ENCODE measurements at places on chromosomes 1 and 21.

DNA sequence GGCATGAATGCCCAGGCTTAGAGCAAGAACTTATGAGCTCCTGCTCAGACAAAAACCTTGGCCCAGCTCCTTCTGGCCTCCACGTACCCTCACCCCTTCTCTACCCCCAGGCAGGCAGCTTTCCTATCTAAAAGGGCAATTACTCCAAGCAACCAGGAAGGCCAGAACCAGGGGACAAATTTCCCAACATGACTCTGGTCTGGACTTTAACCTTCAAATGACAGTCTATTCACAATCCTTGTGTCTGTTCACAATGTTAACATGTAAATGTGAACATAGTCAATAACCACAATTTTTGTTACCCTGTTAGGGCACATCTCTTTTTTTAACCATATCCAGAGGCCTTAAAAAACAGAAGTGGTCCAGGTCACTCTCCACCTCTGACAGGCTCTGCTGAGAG is 64.4 kb upstream of the LAPTM5 start:
- no peak for DNase-seq

GRCh38 chr1:34790985-34791384 is 1.8 kb upstream of the GJA4 start:
- DNase-seq = no peak

DNA sequence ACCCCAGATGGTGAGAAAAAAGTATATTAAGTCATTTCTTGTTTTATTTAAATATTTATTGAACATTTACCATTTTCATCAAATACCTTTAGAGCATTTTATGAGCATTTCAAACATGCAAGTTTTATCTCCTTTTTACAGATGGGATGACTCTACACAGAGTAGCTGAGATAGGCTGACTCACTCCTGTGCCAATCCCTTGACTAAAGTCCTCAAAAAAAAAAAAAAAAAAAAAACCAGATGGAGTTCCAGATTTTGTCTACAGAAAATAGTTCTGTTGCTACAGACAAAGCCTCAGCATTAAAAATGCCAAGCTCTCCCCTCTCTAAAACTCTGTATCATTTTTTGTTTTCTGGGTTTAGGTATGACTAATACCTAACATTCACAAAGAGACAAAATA is 303.0 kb upstream of the PLD5 start:
- no peak for DNase-seq

- DNase-seq = no peak
Observed at GRCh38 chr1:81069856-81070255, 730.9 kb upstream of the ADGRL2 start.

DNA sequence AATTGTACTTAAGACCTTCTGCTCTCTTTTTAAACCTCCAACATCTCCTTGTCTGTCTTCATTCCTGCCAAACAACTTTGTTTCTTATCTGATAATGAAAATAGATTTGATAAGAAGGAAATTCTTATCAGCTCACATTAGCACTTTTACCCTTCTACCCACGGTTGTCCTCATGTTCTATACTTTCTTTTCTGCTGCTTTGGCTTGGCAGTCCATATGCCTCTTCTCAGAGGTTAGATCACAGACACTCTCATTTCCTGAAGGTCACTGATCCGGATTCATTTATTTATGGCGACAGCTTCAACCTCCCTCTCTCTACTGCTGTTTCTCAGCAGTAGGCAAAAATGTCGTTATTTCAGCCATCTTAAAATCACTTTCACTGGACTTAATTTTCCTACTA is 2015.8 kb downstream of the NCAM2 start:
- DNase-seq = no peak

DNA sequence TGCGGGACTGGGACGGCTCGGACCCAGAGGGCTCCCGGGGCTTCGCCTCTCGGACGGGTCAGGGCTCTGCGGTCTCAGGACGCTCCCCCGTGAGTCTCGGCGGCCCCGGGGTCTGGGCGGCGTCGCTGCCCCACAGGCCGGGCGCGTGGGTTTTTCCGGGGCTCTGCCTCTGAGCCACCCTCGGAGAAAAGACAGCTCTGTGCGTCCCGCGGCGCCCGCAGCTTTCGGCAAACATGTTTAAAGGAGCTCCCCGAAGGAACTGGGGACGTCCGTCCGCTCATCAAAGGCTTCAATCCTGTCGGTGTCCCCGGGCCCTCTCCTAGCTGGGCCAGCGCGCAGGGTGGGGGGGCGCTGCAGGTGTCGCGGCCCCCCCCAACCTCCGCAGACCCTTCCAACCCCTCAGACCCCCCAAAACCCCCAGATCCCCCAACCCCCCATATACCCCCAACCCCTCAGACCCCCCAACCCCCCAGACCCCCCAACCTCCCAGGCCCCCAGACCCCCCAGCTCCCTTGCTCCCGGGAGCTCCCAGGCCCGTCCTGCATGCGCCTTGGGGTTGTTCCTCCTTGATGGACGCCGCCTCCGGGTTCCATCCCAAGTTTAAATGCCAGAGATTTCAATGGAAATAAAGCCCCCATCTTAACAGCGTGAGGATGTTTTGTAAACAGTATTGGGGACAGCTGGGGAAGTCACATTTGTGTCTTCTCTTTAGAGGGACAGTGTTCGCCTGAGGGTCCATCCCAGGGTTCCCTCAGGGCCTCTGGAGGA is 996 bp upstream of the C1orf159 start:
- DNase-seq = no peak

DNA sequence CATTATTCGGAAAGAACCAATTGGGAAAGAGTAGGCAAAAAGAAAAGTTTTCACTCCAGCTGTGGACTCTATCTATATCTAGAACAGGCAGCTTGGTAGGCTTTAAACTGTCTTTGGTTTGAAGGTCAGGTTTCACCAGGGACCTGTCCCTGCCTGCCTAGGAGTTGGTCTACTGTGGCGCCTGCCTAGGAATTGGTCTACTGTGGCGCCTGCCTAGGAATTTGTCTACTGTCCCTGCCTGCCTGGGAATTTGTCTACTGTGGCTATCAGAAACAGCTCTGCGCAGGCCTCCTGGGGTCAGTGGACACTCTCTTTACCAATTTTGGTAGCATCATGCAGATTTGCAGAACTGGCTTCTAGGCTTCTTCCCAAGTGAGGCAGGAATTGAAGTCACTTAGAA is 13.8 kb downstream of the USP25 start:
- no peak for DNase-seq

DNA sequence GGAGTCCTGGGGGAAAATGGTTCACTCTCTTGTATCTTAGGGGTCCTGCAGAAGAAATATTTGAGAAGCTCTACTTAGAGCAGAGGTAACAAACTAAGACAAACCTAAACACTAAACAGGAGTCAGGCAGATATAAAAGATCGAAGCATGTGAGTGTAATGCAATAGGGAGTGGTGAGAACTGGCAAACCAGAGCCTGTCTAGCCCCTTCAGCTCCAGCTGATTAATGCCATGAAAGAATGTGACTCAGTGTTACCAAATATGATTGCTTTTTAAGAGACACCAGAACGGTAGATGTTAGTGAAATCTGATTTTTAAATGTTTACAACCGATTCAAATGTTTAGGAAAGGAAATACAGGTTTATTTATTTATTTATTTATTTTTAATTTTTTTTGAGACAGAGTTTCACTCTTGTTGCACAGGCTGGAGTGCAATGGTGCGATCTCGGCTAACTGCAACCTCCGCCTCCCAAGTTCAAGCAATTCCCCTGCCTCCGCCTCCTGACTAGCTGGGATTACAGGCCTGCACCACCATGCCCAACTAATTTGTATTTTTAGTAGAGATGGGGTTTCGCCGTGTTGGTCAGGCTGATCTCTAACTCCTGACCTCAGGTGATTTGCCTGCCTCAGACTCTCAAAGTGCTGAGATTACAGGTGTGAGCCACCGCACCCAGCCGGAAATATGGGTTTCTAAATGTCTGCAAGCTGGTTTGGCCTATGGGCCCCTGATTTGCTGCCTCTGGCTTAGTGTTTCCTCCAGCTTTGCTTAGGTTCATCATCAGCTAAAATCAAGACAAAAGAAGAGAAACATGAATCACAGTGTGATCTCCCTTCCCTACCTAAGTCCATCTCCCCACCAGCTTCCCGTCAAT is 12.2 kb downstream of the TXNIP start:
- DNase-seq = no peak

DNA sequence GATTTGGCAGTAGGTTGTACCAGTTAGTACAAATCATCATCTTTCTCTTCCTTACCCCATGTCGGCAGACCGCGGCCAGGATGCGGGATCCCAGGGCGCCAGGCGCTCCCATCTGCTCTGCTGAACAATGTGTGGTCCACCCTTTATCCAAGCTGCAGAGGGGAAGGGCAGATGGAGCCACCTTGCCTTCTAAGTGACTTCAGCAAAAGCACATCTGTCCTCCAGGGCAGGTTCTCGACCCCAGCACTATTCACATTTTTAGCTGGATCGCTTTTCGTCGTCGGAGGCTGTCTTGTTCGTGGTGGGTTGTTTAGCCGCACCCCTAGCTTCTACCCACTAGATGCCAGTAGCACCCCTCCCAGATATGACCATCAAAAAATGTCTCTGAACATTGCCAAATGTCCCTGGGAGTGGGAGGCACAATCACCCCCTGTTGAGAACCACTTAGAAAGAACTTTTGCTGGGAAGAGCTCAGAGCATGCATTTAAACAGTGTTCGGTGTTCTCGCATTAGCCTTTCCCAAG is 58.1 kb upstream of the SIM2 start:
- DNase-seq = no peak

- DNase-seq = no peak
Observed at GRCh38 chr1:20143318-20143717, 4.2 kb downstream of the PLA2G2F start.

GRCh38 chr1:189269011-189269410 is 1208.7 kb downstream of the BRINP3 start:
- DNase-seq = no peak

GRCh38 chr1:32917521-32917920 is 16.3 kb upstream of the TMEM54 start:
- no peak for DNase-seq

DNA sequence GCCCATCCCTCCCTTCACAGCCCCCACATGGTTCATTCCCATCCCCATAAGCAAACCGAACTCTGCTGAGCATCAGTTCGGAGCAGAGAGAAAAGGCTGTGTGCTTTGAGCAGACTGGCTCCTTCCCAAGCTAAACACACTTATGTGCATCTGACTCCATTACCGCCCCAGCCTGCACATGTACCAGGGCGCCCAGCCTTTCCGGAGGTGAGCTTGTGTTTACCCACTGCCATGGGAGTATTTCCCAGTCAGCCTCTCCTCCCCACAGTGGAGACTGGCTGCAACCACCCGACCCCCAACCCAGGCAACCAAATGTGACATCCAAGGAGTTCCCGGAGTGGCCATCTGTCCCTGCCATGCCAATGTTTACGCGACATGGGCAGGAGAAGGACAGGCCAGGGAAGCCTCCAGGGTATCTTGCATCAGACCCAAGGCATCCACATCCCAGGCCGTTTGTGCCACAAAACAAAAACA is 9.4 kb downstream of the TIAM1 start:
- DNase-seq = no peak

- DNase-seq = no peak
Observed at GRCh38 chr1:117591252-117591651, 14.6 kb upstream of the TENT5C start.

DNA sequence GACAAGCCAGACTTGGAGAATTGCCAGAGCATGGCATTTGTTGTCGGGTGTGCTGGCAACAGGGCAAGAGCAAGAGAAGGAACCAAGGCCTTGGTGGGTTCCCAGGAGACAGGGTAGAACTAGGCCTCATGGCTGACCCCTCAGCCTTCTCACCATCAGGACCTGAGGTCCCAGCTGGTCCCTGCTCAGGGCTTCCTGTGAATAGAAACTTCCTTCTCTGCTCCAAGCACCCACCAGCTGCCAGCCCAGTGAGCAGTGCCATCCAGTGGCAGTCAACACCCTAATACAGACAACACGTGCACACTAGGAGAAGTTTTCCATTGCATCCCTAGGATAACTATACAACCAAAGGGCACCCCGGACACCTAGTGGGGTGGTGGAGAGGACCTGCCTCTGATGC is 22.8 kb downstream of the S100A6 start:
- DNase-seq = no peak

DNA sequence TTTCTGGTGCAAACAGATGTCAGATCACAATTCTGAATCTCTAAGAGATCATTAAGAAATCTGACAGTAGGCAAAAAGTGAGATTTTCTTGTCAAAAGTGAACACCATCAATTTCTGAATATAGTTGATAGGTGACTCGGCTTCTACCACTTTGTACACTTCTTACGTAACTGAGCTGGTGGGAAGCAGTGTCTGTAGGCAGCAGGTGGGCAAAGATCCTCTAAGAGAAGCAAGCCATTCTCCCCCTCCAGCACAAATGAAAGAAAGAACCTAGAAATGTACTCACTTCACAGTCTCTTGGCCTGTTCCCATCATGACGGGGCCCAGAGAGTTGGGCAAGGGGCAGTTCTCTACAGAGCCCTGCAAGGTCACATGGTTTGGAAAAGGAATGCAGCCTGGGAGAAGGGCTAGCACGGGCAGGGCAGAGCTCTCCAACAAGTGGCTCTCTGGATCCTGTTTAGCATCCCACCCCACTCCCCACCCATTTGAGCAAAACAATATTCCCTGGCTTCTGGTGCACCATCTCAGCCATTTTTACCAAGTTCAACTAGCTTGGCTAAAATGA is 412.6 kb downstream of the LTN1 start:
- no peak for DNase-seq

GRCh38 chr1:165896277-165896676 is 68.9 kb downstream of the UCK2 start:
- DNase-seq = no peak

- DNase-seq = no peak
Observed at GRCh38 chr1:173295995-173296394, 88.9 kb upstream of the TNFSF4 start.

DNA sequence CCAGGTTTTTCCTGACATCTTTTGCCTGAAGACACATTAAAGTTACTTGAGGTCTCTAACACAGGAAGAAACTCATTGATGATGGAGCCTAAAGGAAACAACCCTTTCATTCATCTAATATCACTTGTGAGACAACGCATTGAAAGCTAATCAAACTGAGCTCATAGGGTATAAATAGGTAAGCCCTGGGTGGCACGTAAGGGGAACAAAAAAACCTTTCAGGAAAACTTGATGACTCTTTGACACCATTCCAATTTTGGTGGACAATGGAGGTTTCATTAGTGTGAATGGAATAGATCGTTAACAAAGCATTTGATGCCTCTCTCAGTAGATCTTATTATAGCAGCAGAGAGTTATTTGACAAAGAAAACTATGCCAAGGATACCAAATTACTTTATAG is 80.7 kb upstream of the DUSP10 start:
- no peak for DNase-seq

DNA sequence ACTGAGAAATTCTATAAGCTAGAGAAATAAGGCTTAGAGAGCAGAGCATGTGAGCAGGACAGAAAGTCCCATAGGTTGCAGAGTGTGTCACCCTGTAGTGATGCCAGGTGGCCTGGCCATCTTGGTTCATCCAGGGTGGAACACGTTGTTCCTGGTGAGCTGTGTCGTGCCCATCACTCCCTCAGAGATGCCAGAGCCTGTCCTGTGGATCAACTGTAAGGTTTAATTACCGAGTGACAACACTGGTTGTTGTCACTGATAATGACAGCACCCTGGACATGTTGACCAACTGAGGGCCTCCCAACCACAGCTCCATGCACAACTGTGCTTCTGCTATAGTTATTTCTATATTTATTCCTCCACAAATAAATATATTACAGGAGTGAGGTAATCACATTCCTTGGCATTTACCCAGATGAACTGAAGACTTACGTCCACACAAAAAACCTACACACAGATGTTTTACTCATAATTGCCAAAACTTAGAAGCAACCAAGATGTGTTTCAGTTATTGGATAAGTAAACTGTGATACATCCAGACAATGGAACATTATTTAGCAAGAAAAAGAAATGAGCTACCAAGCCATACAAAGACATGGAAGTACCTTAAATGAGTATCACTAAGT is 6.2 kb downstream of the C1orf198 start:
- no peak for DNase-seq

- DNase-seq = no peak
Observed at GRCh38 chr1:87929906-87930305, 601.2 kb downstream of the LMO4 start.

All from C1 segment of cervical spinal cord (tissue), 14 donors.